ENCODE measurements at places on chromosomes 1 and 21.

DNA sequence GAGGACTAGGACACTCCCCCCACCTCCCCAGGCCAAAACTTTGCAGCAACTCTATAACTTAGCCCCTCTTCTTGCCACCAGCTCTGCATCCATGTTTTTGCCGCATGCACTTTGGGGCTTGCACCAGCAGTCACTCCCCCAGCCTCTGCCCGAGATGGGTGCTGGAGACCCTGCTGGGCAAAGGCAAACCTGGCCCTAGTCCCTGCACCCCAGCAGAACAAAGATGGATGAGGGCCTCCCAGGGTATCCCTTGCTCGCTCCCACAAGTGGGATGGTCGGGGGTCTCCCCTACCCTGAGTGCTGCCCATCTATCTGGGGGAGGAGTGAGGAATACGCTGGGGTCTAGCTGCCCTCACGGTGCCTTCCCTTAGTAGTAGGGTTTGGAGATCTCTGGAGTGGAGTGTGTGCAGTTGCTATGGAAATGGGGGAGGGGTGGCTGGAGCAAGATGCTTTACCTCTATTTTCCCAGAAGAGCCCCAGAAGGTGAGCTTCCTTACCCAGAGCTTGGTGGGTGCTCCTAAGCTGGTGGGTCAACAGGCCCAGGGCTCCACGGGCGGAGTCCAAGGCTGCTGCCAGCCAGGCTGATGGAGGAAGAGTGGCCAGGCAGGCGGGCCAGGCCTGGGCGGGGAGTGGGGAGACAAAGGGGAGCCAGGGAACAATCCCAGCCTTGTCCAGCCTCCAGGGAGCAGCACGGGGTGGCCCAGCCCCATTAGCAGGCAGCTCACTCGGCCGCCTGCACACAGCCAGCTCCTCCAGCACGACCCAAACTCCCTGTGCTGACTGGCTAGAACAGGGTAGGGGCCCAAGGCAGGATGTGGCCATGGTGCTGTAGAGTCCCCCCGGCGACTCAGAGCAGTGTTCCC, at the start of gene PAQR6:
PAQR6 (minus strand) TSS at position 597 of the 863 bp plus-strand sequence. CDS start 1,325 bp downstream, outside the sequence.
- DNase-seq: no peak

- no peak for DNase-seq
Measured at GRCh38 chr1:151710187-151710840, 6.3 kb downstream of the CELF3 start.

GRCh38 chr1:201531551-201532425, 7.1 kb upstream of the NAV1 start:
- DNase-seq: no peak

GRCh38 chr1:87555366-87555765, 226.7 kb downstream of the LMO4 start:
- DNase-seq: no peak

DNA sequence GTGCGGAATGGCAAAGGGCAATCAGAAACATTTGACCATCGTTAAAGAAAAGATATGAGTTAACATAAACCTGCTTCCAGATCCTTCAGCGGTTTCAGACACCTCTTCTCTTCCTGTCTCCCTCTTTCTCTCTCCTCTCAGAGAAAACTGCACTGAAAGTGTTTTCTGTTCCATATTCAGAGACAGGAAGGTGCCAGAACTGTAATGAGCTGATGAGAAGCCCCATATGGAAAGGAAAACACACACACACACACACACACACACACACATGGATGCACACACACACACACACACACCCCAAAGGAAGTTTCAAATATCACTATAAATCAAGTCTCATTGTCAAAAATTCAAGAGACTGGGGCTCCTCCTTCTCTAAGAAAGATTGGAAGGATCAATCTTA, 515.5 kb downstream of the NUF2 start:
- DNase-seq: no peak

- no peak for DNase-seq
Measured at GRCh38 chr1:31717341-31717740, 13.5 kb upstream of the COL16A1 start.

GRCh38 chr1:199122532-199123311, 483.9 kb downstream of the PTPRC start:
- no peak for DNase-seq

- DNase-seq: peak; percentile 34
Measured at GRCh38 chr1:227999056-227999930, 7.5 kb upstream of the WNT3A start.

All from activated T-helper 1 cell treated with anti-CD3 and anti-CD28 coated beads, Interleukin-2, amount 50 U/mL, for 16 hours (primary cell).